ENCODE measurements at places on chromosomes 4 and X. TPM values are rescaled to one million over a fixed set of nuclear protein-coding genes. Genes with fewer than 3 reads are reported as not detected.

The CYLC1 gene
- not detected for total RNA-seq

The XAGE2 gene
- not detected for total RNA-seq

The DDX53 gene
- not detected for total RNA-seq

The GPR173 gene
- total RNA-seq: 1.1 TPM

The GABRG1 gene
- total RNA-seq: not detected

The CXCL1 gene
- 5.3 TPM for total RNA-seq

The TLR7 gene
- not detected for total RNA-seq

The CLTRN gene
- under 0.01 TPM for total RNA-seq

The LANCL3 gene
- total RNA-seq: 0.43 TPM

The NFXL1 gene
- 5.1 TPM for total RNA-seq

The CCSER1 gene
- total RNA-seq: 0.11 TPM

The MTNR1A gene
- not detected for total RNA-seq

The HMX1 gene
- total RNA-seq: not detected

The DSPP gene
- total RNA-seq: not detected

The CACNA1F gene
- total RNA-seq: under 0.01 TPM

The CCDC120 gene
- total RNA-seq: 0.54 TPM

The SPANXB1 gene
- total RNA-seq: not detected

The LGI2 gene
- under 0.01 TPM for total RNA-seq

The NDST3 gene
- 2.1 TPM for total RNA-seq

The TMEM35A gene
- 0.65 TPM for total RNA-seq

The DOK7 gene
- total RNA-seq: not detected

The GAGE12C gene
- not detected for total RNA-seq

The MAGEB10 gene
- total RNA-seq: not detected

The TRPC3 gene
- total RNA-seq: not detected

The HS6ST2 gene
- total RNA-seq: not detected

The TEC gene
- total RNA-seq: 1.6 TPM

The HTN1 gene
- not detected for total RNA-seq

The SOWAHD gene
- total RNA-seq: not detected

The PAGE5 gene
- total RNA-seq: not detected

The F8 gene
- total RNA-seq: 15.1 TPM

The HPSE gene
- total RNA-seq: 16.3 TPM

The SYNPO2 gene
- total RNA-seq: 0.11 TPM

The FRAS1 gene
- 0.09 TPM for total RNA-seq

The CDX4 gene
- not detected for total RNA-seq

The TGIF2LX gene
- total RNA-seq: not detected

The EREG gene
- total RNA-seq: under 0.01 TPM

The XPNPEP2 gene
- not detected for total RNA-seq

The PPM1K gene
- total RNA-seq: 3.9 TPM

The HSFX3 gene
- not detected for total RNA-seq

The PNPLA4 gene
- 16.0 TPM for total RNA-seq

Data from dermis lymphatic vessel endothelial cell (primary cell).